CD4-positive, alpha-beta T cell (primary cell): ENCODE measurements at places on chromosomes 7 and 10.
A peak's percentile ranks its signal among the peaks of the same experiment; 100 is the strongest.

DNA sequence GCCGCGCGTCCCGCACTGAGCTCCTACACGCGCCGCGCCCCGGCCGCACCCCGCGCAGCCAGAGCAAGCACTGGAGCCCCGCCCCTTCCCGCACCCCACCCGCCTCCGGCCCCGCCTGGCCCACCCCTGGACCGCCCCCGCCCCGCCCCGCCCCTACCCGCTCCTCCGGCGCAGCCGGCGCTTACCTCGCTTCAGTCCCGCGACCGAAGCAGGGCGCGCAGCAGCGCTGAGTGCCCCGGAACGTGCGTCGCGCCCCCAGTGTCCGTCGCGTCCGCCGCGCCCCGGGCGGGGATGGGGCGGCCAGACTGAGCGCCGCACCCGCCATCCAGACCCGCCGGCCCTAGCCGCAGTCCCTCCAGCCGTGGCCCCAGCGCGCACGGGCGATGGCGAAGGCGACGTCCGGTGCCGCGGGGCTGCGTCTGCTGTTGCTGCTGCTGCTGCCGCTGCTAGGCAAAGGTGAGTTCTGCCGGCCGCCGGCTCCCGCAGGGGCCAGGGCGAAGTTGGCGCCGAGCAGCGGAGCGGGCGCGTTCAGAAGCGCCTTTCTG is at the start of gene RET:
RET (plus strand) TSS at position 194 of the 545 bp plus-strand sequence; CDS start at position 384, 190 bp downstream.
- no peak for DNase-seq

DNA sequence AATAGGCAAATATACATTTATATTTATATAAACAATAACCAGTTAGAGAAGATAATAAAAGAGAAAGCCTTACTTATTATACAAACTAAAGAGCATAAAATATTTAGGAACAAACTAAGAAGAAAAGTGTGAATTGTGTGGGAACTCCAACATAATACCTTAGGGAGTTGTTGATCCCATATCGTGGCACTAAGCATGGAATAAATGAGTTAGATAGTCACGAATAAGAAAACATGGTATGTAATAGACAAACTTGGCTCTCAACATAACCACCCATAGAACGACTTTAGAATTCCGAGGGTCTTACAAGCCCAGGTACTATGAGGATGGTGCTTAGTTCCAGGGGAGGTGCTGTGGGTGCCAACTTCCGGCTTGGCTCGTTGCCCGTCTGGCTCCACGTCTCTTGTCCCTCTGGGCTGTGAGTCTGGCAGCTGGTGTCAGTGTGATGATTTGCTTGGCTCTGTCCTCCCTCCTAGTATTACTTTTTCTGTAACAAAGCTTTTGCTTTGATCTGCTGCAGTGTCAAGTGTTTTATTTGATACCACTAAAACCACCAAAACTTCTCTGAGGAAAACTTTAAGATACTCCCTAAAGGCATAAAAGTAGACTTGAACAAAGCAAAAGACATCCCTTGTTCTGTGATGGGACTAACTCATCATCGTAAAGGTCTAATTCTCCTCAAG is 9.5 kb upstream of the RBM20 start:
- DNase-seq, result no peak

DNA sequence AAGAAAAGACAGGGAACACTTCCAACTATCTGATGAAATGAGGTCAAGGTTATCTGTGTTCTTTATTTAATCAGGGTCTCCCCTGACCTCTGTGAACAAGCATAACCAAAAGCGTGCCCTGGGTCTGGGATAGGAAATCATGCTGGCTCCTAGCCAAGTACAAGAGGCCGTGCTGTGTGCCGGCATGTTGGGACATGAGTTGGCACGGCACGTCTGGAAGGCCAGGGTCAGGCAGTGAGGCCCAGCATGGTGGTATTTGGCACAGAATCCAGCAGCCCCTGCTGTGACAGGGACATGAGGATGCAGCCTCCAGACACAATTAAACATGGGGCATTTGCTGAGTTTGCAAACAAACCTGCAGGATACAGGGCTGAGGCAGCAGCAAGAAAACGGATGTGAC is 320.4 kb downstream of the PLXNA4 start:
- DNase-seq, result no peak

DNA sequence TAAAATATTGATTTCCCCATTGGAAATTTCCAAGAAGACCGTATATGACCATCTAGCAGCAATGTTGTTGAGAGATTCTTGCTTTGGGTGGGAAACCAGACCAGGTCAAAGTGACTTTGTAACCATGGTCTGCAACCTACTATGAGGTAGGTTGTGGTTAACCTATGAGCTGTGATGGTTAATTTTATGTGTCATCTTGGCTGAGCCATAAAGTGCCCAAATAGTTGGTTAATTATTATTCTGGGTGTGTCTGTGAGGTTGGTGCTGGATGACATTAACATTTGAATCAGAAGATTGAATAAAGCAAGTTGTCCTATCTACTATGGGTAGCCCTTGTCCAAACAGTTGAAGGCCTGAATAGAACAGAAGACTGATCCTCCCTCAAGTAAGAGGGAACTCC is 18.3 kb upstream of the RALA start:
- DNase-seq, result no peak

GRCh38 chr10:79159785-79160184 is 91.0 kb downstream of the ZMIZ1 start:
- DNase-seq, result no peak

GRCh38 chr7:80851896-80852476 is 66.9 kb downstream of the SEMA3C start:
- no peak for DNase-seq

DNA sequence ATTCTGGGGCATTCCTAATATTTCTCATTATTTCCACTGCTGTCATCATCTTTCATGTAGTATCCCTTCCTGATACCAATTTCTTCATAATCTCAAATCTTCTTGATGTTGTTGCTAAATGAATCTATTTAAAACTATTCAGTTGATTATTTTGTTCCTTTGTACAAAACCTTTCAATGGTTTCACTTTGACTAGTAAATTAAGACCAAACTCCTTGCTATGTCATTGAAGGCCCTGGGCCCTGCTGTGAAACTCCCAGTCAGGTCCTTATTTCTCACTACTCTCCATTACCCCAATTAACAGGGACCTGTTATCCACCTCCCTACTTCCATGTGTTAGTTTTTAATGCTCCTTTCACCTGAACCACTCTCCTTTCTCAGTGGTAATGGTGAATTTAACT is 97.0 kb downstream of the CTTNBP2 start:
- no peak for DNase-seq

DNA sequence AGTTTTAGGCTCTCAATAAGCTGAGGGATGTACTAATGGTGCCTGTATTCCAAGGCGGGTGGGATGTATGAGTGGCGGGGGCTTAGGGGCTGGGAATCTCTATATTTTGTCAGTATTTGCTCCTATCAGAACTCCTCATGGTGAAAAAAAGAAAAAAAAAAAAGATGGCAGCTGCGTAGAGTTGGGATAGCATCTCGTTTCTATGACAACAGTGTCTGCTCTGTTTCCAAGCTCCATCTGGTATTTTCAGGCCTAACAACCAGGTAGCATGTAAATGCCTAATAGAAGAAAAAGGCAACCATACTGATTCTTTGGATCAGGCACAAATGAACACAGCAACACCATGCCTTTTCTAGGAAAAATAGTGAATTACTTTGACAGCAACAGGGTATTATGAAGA is 11.7 kb upstream of the CCDC172 start:
- no peak for DNase-seq

DNA sequence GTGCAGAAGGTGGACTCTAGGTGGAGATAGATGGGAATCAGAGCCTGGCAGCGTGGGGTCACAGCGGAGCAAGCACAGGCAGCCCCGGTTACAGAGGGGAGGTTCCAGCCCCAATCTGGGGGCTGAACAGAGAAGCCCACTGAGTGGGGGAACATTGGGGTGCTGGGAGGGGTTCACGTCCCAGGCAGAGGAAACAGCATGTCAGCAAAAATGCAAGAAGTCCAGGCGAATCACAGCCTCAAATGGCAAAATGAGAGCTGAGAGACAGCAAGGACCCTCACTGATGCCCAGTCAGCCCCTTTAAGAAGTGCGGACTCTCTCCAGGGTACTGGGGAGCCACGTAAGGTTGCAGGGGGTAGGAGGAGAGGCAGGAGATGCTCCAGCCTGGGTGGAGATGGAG is 62.0 kb downstream of the ELFN1 start:
- DNase-seq, result no peak

- no peak for DNase-seq
Measured at GRCh38 chr7:43362652-43363034, 220.3 kb upstream of the STK17A start.

DNA sequence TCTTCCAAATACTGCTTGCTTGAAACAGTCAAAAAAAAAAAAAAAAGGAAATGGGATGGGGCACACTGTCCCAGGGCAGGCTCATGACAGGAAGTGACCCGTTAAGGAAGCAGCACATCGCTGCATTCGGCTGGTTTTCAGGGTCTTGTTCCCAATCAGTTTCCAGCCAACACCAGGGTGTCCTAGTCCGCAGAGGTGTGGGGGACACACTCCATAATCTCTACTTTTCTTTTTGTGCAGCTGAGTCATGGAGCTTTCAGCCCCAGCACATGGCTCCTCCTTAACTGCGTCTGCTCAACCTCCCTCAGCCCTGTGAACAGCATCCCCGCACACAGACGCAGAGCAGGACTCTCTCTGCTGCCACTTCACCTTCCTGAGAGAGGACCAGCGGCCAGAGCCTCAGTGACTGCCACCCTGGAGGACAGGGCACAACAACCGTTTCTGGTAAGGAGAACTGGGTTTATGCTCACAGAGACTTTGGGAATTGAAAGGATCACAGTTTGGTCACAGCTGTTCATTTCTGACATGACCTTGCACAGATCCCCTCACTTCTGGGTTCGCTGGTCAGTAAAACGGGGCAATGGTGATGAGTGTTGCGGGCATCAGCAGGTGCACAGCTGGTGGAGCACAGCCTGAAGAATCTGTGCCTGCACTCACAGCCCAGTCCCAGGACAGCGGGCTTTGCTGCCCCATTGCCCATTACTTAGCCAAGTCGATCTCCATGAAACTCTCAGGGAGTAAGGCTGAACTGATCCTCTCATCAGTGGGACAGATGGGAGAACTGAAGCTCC is at the start of gene GIMAP5:
GIMAP5 (plus strand) TSS at position 154 of the 791 bp plus-strand sequence. CDS start 3,467 bp downstream, outside the sequence.
- peak; percentile 73 for DNase-seq

GRCh38 chr10:100807241-100807951 is 62.0 kb downstream of the PAX2 start:
- DNase-seq, result no peak

- DNase-seq, result no peak
Measured at GRCh38 chr7:131072505-131073091, 255.1 kb upstream of the MKLN1 start.

GRCh38 chr10:13311177-13311575 is 11.3 kb upstream of the PHYH start:
- no peak for DNase-seq

GRCh38 chr10:99881371-99881770 is 98.9 kb downstream of the ABCC2 start:
- no peak for DNase-seq

GRCh38 chr10:67808704-67809103 is 29.3 kb downstream of the DNAJC12 start:
- DNase-seq, result no peak

DNA sequence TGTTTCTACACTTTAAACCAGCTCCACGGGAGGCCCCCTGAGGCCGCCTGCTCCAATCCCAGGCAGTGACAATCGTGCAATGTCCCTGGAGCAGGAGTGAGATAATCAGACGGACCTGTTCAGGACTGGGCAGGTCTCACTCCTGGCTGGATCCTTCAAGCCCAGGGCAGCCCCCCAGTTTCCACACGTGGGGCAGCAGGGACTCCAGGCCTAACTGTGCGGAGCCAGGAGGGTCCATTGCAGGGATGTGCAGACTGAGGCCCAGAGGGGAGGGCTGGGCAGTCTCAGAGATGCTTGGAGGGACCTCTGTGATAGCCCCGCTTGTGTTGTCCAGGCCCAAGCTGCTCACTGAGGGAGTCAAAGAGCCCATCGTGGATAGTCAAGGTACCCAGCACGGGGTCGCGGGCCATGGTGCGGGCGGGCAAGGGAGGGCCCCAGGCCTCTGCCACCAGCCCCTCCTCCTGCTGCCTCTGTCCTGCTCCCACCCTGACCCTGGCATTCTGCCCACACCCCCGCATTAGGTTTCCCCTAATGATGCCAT is 110.5 kb upstream of the KCTD7 start:
- no peak for DNase-seq

DNA sequence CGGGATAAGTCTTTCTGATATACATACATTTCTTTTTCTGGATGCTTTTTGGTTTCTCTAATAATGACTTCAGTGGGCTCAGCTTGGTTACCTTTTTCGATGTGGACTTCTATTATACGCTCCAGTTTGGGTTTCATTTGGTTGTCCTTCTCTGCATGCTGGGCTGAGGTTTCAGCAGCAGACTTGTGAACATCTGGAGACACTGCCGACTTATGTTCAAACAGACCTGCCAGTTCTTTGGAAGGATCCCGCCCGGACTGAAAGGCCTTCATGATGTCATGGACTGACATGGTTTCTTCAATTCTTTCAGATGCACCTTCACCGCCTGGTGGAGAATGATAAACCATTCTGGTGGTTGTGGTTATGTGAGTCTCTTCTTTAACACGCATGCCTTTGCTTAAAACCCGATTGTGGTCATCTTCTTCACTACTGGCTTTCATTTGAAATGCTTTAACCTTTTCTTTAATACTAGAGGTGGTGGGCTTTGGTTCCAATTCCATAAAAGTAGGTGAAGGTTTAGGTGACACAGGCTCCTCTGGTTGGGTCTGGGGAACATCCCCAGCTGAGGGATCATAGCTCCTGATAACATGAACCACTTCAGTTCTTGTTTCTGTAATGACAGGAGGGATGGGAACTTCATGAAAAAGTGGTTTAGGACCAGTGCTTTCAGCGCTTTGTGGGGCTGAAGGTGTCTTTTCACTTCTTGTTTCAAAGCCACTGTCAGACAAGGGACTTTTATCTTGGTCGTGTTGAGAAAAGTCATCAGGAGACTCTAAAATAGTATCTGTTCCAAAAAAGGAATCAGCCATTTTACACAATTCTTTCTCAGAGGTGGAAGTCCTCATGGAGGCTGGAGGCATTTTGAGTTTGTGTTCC is 167.7 kb upstream of the CCDC6 start:
- peak; percentile 10 for DNase-seq
